ENCODE measurements at places on chromosomes 1 and 21.

GRCh38 chr1:224939844-224940425, 10.5 kb downstream of the DNAH14 start:
- DNase-seq, result no peak

DNA sequence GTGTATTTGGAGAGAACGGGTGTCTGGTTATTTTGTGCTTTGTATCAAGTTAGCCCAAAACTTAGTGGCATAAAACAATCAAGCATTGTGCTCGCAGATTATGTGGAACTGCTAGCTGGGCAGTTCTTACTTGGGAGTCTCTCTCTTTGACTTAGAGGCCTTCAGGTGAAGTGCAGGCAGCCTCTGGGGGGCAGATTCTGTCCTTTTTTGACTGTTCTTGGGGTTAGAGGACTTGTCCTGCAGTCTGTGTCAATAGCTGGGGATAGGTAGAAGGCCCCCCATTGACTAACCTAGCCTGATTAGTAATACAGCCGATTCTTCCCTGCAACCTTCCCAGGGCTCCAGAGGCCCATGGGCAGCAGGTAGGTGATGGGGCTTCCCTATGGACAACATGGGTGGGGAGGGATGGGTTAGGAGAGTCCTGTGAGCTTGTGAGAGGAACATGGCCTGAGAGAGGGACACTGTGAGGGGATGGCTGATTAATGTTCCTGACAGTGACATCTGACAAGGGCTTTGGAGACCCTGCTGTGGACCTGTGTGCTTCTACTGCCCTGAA, 37.2 kb upstream of the ACOT11 start:
- DNase-seq, result no peak

DNA sequence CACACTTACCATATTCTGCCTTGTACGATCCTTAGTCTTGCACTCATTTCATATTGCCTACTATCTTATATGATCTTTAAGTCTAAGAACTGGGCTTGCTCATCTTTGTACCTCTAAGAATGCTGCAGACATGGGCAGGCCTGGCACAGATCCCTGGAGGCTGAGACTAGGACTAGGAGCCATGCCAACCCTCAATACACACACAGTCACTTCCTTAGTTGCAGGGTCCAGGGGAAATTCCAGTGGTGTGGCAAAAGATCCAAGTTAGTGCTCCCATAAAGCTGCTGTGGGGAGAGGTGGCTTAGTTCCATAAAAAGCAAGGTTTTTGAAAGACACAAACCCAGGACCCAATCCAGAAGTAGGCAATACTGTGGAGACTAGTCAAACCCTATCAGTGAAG, 59.9 kb downstream of the CYYR1 start:
- no peak for DNase-seq

DNA sequence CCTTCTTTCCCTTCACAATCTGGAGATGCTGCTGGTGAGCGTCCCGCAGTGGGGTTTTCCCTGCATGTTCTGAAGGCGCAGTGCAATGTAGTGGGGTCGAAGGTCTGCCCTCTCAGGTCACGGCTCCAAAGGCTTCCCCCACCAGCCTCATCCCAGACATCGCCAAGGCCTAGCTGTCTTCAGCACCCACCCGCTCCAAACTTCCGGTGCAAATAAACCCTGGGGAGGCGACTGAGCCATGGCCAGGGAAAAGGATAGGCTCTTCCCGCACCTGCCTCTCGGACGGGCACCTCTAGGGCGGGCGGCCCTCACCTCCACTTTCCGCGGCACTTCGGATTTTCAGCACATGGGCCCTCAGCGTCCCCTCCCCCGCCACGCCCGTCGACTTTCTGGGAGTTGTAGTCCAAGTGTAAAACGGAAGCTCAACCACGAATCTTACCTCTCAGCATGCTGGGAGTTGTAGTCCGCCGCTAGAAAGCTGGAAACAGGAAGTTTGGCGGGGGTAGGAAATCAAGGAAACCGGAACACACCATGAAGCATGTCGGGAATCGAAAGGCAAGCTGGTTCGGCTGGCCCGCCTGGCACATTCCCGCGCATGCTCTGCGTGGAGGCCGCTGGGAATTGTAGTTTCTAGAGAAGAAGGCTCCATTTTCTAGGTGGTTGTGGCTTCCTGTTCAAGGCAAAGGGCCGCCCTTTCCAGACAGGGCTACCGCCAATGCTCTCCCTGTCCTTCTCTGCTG, at the start of gene MRPL24:
MRPL24 (minus strand) TSS at position 348 of the 740 bp plus-strand sequence. CDS start 2,384 bp downstream, outside the sequence.
- DNase-seq, result peak; percentile 96

Measured in ecto neural progenitor cell (in vitro differentiated cells).